B cell (primary cell): ENCODE measurements at places on chromosomes 5 and 9. TPM values are rescaled to one million over a fixed set of nuclear protein-coding genes. Genes with fewer than 3 reads are reported as not detected.
A peak's percentile ranks its signal among the peaks of the same experiment; 100 is the strongest.

DNA sequence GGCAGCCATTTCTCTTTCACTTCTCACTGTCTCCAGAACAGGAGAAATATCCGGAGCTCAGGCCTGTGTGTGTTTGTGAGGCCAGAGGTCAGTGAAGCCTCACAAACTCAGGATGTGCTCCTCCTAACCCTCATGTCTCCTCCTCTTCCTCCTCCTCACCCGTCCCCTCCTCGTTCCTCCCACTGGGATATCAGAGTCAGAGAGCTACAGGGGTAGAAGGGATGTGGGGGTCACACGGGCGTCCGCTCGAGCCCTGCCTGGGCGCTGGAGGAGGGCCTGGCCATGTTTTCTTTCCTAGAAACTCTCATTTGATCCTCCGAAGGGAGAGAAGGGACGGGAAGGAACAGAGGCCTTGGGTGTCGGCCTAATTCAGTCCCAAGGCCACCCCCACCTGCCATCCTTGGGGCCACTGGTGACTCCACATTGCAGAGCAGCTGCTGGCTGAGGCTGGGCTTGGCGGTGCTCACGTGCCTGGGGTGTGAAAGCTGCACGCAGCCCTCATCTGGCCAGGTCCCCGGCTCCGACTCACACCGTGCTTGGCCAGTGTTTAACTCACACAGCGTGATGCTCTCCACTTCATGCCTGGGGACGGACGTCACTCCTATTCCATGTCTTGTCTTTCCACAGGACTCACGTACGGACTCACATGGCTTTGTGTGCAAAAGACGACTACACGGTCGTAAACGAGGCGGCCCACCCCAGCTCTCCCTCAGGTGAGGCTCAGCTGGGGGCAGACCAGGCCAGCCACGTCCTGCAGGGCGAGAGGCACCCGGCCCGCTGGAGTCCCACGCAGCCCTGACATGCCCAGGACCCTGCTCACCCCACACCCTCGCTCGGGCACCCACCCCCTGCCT, 22.6 kb upstream of the SLC6A19 start:
- DNase-seq = no peak

- no peak for DNase-seq
Measured at GRCh38 chr5:2710910-2711309, 40.6 kb downstream of the IRX2 start.

DNA sequence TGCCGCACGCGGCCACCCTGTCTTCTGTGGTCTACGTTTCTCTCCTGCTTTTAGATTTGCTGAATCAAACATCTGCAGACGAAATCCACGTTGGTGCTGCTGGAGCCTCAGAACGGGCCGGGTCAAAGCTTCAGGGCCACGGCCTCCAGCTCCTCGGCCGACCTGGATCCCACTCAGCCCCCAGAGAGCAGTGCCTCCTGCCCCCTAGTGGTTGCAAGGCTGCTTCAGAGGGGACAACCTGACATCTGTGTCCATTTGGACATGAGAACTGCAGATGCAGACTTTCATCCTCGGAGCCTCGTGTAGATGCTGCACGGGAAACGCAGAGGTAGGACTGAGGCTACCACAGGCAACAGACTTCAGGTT, 23.0 kb upstream of the SLC6A3 start:
- peak; percentile 42 for DNase-seq

DNA sequence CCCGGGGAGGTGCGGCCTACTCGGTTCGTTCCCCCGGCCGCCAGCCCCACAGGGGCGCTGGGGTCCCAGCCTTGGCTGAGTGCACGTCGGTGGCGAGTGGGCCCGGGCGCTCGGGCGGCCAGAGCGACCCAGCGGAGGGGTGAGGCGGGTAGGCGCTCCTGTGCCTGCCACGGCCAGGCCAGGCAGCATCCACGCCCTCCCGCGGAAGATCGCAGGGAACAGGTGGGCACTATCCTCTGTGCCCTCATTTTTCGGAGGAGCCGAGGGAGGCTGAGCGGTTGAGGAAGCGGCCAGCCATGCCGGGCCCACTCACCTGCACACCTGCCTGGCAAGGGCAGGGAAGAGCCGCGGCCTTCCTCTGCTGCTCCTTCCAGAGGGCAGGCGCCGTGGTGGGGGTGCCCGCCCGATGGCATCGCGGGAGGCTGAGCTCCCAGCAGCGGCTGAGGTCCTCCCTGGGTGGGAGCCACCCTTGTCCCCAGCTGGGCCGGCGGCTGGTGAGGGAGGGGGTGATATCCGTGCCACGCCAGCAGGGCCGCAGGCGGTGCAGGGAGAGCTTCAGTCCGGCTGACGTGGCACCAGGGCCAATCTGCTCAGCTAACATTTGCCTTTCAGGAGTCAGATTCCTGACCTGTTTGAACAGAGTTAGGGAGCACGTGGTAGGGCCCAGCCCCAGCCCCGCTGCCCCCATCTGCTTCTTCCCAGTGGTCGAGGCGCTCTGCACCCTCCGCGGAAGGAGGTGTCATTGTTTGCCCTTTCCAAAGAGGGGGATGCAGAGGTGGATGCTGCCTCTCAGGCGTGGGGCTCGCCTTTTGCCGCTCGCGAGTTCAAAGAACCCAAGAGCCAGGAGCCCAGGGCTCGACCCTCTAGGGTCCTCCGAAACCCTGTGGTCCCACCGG, 1.6 kb upstream of the SEC16A start:
- no peak for DNase-seq

GRCh38 chr5:151094852-151095245, 14.0 kb upstream of the TNIP1 start:
- no peak for DNase-seq

DNA sequence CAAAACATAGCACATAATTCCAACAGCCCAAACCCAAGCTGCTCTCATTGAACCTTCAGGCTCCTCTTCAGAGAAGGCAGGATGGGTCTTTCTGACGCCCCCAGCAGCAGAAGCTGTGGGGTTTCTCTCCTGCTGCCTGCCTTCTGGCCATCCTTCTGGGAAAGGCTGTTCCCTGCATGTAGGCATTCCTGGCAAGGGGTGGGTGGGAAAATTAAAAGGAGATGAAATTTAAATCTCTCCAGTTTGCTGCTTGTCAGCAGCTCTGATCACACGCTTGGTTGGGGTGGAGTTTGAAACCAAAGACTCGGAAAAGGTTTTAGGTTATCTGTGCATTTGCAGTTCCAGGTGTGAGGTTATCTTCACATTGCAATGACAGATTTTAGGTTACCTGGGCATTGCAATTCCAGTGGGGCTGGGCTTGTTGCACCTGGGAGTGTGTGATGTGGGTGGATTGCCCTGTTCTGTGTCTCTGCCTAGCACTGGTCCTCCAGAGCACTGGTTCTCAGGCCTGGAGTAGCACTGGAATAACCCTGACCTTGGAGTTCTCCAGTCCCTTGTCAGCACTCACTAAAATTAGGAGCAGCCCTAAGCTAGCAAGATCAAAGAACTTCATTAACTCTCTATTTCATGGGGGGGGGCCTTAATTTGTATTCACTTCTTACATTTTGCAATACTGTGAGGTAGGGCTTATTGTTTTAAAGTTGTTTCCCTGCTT, 109.7 kb downstream of the PDZD2 start:
- DNase-seq = no peak

GRCh38 chr9:108845507-108845906, 10.3 kb downstream of the ACTL7B start:
- DNase-seq = no peak

DNA sequence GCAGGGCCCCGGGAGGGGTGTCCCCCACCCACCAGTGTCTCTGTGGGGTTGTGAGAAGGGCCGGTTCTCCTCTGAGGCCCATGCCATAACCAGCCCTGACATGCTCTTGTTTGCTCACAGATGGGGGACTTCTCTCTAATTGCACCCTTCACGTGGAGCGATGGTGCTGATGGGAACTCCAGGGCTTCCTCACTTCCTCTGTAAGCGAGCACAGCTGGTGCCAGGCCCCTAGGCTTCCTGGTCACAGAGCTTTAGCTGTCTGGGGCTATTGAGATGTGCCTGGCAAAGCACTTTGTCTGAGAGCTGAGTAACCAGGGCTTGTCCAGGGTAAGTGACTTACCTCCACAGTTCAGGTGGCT, 36.4 kb downstream of the PHF2 start:
- no peak for DNase-seq

- DNase-seq = no peak
Measured at GRCh38 chr5:118990582-118990981, 2.2 kb upstream of the DTWD2 start.

- DNase-seq = no peak
Measured at GRCh38 chr9:114985959-114986501, 55.6 kb upstream of the TNFSF8 start.

DNA sequence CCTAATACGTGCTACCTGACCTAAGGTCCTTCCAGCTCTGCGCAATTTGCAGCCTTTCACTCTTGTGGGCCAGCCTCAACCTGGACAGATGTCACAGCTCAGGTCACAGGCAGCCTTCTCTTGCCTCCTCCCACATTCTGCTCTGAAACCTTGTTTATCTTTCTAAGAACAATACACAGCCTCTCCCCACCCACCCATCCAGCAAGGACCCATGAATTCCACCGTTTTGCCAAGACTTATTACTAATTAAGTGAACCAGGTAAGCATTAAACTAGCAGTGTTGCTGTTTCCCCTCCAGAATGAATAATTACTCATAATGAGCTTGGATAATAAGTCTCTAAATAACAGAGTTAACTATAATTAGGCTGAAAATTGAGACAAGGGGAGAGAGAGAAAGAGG, 11.0 kb downstream of the FABP6 start:
- no peak for DNase-seq

DNA sequence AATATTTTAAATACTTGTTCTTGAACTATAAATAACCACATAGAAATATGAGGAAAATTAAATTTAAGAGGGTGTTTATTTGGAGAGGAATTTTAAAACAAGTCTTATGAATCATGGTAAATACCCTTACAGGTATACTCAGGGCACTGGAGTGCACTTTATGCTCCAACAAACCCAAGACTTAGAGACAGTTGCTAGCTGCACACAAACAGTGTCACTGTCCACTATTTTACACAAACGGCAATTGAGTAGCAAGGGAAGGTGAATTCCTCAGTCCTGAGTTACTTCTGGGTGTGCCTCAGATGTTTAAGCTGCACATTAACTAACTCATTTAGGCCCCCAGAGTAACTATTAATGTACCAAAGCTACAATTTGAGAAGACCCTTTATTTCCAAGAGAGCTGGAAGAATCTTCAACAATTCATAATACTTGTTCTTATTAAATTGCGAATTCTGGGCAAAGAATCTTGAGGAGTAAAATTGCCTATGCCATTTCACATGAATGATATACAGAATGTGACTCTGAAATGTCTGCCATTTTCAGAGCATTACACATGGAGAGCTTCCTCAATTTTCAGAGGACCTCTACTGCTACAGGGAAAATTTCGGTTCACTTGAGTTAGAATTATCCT, 371.2 kb downstream of the PDE4D start:
- DNase-seq = no peak

DNA sequence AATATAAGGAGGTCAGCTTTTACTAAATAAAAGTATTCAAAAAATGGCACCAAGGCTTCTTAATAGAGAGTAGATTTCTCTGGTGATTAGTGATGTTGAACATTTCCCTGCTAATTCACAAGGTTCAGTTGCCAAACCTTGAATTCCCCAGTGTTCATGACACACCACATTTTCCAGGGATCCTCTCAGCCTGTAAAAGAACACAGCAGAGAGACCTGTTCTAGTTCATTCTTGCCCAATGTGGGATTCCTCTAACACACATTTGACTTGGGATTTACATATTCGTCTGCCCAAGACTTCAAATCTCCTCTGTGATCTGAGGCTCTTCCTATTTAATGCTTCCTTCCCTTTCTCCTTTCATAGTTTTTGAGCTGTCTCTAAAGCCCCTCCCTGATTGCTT, 273.2 kb upstream of the CDH9 start:
- DNase-seq = no peak

GRCh38 chr9:71518045-71518827, 250.1 kb downstream of the CEMIP2 start:
- no peak for DNase-seq

- DNase-seq = no peak
Measured at GRCh38 chr5:151383011-151383410, 35.7 kb upstream of the SLC36A2 start.

DNA sequence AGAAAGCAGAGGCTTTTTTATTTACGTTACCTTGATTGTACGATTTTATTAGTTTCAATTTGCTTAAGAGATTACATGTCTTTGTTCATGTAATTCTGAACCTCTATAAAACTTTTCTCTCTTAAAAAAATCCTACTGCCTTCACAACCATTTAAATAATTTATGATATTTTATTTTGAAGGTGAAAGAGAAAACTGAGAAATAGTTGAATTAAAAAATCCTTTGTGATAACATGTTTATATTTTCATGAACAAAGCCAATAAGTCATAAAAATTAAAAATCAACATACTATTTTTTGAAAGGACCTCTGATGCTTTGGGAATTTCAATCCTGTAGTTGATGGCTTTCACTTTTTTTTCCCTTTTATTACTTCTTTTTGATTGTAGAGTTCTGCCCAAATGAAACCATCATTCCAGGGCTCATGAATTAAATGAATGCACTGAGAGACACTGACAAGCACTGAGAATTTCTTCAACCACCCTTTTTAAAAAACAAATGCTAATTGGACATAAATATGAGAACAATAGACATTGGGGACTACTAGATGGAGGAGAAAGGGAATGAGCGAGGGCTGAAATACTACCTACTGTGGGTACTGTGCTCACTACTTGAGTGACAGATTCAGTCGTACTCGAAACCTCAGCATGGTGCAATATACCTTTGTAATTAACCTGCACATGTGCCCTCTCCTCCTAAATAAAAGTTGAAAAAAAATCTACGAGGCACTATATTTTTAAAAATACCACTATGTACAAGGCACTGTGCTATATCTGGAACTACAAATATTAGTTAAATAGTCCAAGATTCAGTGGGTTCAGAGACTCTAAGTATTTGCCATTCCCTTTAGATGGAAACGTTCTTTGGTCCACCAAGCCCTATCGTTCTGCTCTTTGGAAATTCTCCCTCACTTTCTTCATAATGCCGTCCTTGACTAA, 5.9 kb downstream of the CDKN2A start:
- DNase-seq = no peak

DNA sequence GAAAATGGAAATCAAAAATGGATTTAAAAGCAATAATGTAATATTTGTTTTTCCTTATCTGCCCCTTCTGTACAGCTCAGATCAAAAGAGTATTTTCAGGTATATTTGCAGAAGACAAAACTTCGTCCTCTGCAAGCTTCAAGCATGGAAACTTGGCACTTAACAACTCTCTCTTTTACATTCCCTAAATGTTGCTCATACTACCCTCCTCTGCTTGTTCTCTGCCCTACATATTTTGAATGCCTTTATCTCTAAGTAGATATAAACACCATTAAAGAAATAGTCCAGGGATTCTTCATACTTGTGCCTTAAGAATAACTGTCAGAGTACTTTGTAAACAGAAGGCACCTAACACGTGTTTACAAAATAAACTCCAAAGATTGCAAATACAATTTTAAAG, 19.2 kb upstream of the SMC2 start:
- DNase-seq = no peak

GRCh38 chr9:36161187-36161586, 8.0 kb upstream of the CCIN start:
- no peak for DNase-seq

Gene DMRT3
- not detected in 2 replicates for total RNA-seq

Gene PTGES
- total RNA-seq = not detected in 2 replicates

Gene EPB41L4A
- 11.1 and 12.9 TPM in 2 replicates for total RNA-seq

Gene ADAMTS6
- total RNA-seq = 11.9 and 12.3 TPM in 2 replicates

Gene TERT
- total RNA-seq = 0.10 and 0.39 TPM in 2 replicates
